ENCODE measurements at places on chromosomes 11 and 22.

DNA sequence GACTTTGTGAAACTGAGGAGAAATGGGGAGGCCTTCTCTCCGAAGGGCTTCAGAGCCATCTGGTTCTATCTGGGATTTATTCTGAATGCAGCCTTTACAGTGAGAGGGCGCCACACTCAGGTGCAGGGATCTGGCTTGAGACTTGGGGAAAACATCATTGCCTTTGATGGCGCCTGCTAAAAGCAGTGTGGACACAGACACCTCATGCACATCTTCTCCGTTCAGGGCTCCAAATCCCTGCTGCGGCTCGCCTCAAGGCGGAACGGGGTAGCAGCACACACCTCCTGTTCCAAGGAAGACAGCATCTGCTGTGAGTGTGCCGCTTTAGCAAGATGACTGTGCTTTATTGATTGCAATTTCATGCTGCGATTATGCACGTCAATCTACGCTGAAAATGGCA lies 37.1 kb upstream of the OLFML1 start:
- no peak for DNase-seq

GRCh38 chr11:72613977-72614376 lies 60.2 kb downstream of the PDE2A start:
- DNase-seq: no peak

- no peak for DNase-seq
Measured at GRCh38 chr22:47853750-47854149, 1091.3 kb downstream of the TBC1D22A start.

- no peak for DNase-seq
Measured at GRCh38 chr22:42915980-42916765, 59.1 kb upstream of the ARFGAP3 start.

GRCh38 chr11:127017482-127017881 lies 16.9 kb upstream of the KIRREL3 start:
- no peak for DNase-seq

DNA sequence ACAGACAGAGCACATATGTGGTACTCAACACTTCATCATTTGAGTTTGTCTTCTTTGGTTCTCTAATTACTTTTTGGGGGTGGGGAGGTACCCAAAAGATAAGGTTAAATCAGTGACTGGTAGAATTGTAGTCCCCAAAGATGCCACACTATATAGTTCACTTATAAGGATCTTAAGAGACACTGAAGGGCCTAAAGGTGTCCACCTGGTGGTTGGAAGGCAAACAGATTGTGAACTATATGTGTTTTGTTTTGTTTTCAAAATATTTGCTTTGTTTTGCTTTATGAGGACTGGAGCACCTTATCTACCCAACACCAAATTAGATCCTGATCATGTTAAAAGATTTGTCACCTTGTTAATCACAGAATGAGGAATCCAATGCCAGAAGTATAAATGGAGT lies 136.1 kb downstream of the DCDC1 start:
- no peak for DNase-seq

- DNase-seq: no peak
Measured at GRCh38 chr11:121460941-121461514, 8.3 kb upstream of the SORL1-AS1 start.

DNA sequence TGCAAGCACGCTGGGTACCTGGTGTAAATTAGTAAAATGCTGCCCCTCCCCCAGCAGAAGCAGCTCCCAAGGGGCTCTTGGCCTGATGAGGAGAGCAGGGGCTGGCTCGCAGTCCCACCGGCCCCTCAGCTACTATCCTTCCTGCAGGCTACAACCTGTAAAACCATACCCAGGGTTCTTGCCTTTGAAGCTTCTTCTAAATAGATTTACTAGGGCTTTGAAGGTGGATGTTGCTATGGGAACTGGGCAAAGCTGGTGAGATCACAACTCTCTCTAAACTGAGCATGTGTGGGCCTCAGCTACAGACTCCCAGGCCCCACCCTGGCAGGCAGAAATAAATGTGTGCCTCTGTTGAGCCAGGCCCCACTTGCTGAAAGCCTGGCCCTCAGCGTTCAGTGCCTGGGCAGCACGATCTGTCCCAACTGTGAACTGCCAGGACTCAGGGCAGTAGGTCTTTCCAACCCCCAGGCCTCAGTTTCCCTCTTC lies 18.5 kb downstream of the CD5 start:
- DNase-seq: no peak

DNA sequence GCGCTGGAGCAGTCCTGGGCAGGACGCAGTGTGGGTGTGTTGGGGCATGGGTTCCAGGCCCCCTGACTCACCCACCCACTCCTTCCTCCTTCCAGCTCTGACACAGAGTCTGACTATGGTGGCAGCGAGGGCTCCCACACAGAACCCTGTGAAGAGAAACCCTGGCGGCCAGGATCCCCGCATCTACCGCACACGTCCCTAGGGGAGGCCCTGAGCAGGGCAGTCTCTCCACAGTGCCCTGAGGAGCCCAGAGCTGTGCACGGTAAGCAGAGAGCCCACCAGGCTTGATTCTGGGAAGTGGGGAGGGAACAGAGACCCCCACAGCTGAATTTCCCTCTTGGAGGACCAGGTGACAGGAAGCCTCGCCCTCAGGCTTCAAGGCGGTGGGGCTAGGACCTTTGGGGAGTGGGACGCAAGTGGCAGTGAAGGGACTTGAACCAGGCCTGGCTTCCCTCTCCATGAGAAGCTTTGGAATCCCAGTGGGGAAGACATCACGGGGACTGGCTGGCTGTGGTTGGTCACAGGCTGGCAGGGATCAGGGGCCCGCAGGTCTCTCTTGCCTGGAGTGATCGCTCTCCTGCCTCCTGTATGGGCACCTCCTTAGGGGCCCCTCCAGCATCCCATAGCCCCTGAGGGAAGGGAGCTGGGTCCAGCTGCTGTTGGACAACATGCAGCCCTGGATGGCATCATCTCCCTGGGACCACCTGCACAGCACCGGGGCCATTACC lies 96.4 kb upstream of the PARVA start:
- DNase-seq: no peak

GRCh38 chr11:118914987-118915386 lies 10.7 kb downstream of the BCL9L start:
- DNase-seq: no peak

All from NCI-H1048 (cell line).